ENCODE measurements at places on chromosomes 12 and 14. TPM values are rescaled to one million over a fixed set of nuclear protein-coding genes. Genes with fewer than 3 reads are reported as not detected.

DNA sequence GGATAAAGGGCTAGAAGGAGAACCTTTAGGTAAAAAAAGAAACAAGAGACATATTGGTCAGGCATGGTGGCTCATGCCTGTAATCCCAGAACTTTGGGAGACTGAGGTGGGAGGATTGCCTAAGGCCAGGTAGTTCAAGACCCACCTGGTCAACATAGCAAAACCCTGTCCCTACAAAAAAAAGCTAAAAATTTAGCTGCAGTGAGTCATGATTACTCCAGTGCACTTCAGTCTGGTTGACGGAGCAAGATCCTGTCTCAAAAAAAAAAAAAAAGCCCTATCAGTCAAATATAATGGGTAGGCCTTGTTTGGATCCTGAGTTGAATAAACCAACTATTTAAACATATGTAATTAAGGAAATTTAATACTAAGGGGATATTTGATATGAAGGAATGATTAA is 54.2 kb downstream of the PPP1R36 start:
- DNase-seq = no peak

DNA sequence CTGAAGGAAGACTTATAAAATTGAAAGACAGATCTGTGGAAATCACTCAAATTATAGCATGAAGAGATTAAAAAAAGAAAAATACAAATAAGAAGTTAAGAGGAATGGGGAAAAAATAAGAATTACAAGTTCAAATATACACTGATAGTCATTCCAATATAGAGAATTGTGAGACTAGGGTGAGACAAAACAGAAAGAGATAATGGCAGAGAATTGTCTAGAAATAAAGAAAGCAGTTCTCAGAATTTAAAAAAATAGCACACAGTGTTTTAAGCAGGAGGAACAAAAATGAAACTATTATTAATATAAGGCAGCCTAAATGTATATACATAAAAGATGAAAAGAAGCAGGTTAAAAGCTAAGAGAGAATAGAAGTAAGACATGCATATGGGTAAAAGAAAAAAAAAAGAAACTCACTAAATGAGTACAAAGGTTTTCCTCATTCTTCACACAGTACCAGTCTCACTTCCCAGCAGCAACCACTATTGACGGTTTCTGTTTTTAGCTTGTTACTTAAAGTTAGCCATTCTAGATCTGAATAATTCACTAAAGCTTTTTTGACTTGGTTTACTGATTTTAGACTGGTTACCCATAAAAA is 31.1 kb downstream of the SLC38A4 start:
- DNase-seq = no peak

GRCh38 chr12:54126696-54127537 is 61.9 kb downstream of the SMUG1 start:
- DNase-seq = peak; percentile 64

DNA sequence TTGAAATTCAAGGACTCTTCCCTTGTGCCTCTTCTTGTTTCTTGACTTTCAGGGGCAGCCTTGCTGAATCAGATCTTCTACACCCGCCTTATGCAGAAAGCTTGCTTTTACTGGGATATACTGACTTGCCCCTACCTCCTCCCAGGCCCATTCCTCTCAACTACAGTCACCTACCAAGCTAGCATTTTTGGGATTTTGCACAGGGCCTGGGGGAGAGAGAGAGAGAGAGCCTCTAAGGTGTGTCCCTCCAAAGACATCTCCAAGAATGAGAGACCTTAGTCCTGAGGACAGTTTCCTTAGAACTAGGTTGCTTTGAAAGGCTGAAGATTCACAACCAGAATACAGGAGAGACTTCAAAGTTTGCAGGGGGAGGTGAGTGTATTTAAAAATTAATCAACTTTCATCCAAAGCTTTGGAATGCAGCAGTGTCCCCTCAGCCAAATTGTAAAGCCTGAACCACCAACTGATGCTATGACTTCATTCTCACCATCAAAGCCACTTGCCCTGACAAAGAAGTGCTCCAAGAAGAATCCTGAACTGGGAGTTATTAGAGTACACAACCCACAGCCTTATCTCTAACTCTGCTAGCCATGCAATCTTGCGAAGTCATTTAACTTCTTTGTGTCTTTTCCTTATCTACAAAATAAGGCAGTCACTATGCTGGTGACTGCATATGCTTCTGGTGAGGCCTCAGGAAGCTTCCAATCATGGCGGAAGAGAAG is 96.1 kb upstream of the EGLN3 start:
- no peak for DNase-seq

GRCh38 chr14:53430870-53431269 is 277.7 kb upstream of the DDHD1 start:
- no peak for DNase-seq

KCNMB4 gene
- 3.5 TPM for polyA plus RNA-seq

CLEC1B gene
- polyA plus RNA-seq = 1.2 TPM
